ENCODE measurements at places on chromosomes 11 and 22.

- DNase-seq = no peak
Measured at GRCh38 chr11:60498399-60498798, 5.8 kb downstream of the MS4A12 start.

- DNase-seq = no peak
Measured at GRCh38 chr11:12117611-12118010, 7.2 kb downstream of the MICAL2 start.

DNA sequence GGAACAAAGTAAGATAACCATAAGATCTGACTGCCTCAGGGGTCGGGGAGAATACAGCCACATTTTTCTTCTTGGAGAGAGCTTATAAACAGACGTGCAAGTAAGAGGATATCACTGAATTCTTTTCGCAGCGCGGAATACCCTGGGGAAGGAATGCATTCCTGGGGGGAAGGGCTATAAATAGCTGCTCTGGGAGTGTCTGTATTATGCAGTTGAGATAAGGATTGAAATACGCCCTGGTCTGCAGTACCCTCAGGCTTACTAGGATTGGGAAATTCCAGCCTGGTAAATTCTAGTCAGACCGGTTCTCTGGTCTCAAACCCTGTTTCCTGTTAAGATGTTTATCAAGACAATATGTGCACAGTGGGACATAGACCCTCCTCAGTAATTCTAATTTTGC lies 1491.7 kb upstream of the RAG2 start:
- no peak for DNase-seq

DNA sequence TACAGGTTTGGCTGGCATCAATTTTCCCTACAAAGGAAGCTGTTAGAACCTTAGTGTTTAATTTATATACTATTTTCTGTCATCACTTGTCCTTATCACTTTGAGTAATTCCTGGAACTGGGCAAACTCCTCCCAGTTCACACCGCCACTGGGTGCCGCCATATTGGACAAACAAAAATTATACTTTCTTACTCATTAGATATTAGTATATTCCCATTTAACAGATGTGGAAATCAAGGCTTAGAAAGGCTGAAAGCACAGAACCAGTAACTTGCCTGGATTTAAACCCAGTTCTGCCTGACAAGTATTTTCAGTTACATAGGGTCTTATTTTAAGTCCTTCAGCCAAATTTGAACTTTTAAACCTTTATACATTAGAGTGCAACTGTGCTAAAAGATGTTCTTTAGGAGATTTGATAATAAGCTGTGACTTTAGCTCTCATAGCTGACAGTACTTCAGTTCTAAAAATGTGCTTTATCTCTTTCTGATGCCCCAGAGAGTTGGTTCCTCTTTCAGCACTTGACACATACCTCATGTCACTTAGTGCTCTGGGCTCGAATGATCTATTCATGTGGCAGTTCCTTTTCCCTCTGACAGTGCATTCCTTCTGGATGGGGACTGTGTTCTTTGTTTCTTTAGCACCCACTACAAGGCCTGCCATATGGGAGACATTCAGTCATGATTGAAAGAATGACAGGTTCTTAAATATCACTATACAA lies 25.4 kb downstream of the COA4 start:
- DNase-seq = no peak

GRCh38 chr11:83569134-83569805 lies 283.1 kb upstream of the CCDC90B start:
- no peak for DNase-seq
